Heart left ventricle (tissue), 16 donors: ENCODE measurements at places on chromosomes 3 and 15. TPM values are rescaled to one million over a fixed set of nuclear protein-coding genes. Genes with fewer than 3 reads are reported as not detected.

SI gene
- total RNA-seq = not detected

TLR9 gene
- 0.12 TPM for total RNA-seq

GPR62 gene
- total RNA-seq = not detected

CFAP100 gene
- not detected for total RNA-seq

KIF15 gene
- total RNA-seq = 0.62 TPM

LOXL1 gene
- 30.4 TPM for total RNA-seq

GUCA1C gene
- total RNA-seq = 20.7 TPM

ROPN1 gene
- 0.31 TPM for total RNA-seq

CAMKV gene
- not detected for total RNA-seq

STIMATE gene
- 17.1 TPM for total RNA-seq

CATSPER2 gene
- total RNA-seq = 0.91 TPM

OR5K4 gene
- total RNA-seq = not detected

UACA gene
- total RNA-seq = 54.9 TPM

LYZL4 gene
- total RNA-seq = not detected

SCG3 gene
- total RNA-seq = not detected

PSMD2 gene
- total RNA-seq = 232 TPM

SCAANT1 gene
- not detected for total RNA-seq

GREM1 gene
- not detected for total RNA-seq

SCN11A gene
- total RNA-seq = 0.13 TPM

MFSD1 gene
- 41.8 TPM for total RNA-seq

CHRNA7 gene
- total RNA-seq = 1.4 TPM

CPLX3 gene
- total RNA-seq = not detected

SCG5 gene
- not detected for total RNA-seq

ZIC1 gene
- not detected for total RNA-seq

CAND2 gene
- 44.6 TPM for total RNA-seq

GPR149 gene
- not detected for total RNA-seq

SLC12A6 gene
- 21.5 TPM for total RNA-seq

ZNF80 gene
- not detected for total RNA-seq

KLHDC8B gene
- total RNA-seq = 138 TPM

C3orf49 gene
- not detected for total RNA-seq

FGF7 gene
- 23.4 TPM for total RNA-seq

PGBD4 gene
- total RNA-seq = 0.95 TPM

DOCK3 gene
- 2.9 TPM for total RNA-seq

FAM81A gene
- total RNA-seq = 3.5 TPM

TJP1 gene
- total RNA-seq = 99.2 TPM

LARP6 gene
- total RNA-seq = 31.8 TPM

GOLGA8T gene
- total RNA-seq = not detected

SERPINI2 gene
- not detected for total RNA-seq

GP5 gene
- total RNA-seq = not detected

ZDHHC23 gene
- 4.2 TPM for total RNA-seq

HRG gene
- total RNA-seq = not detected

RPL15 gene
- 1,126 TPM for total RNA-seq

CFAP20DC gene
- not detected for total RNA-seq

LMOD3 gene
- total RNA-seq = 159 TPM

PRKCD gene
- total RNA-seq = 20.1 TPM

SLCO2A1 gene
- total RNA-seq = 15.8 TPM

CCR3 gene
- total RNA-seq = not detected

GOLGA8H gene
- total RNA-seq = 0.24 TPM

ADAMTS7 gene
- total RNA-seq = 9.9 TPM

LRRIQ4 gene
- total RNA-seq = not detected

FSIP1 gene
- 2.5 TPM for total RNA-seq

CTSH gene
- total RNA-seq = 111 TPM

LRRC34 gene
- not detected for total RNA-seq

PCSK6 gene
- total RNA-seq = 30.2 TPM

MASP1 gene
- 126 TPM for total RNA-seq

LINGO1 gene
- total RNA-seq = 1.7 TPM
